ENCODE measurements at places on chromosomes 2 and 18.

DNA sequence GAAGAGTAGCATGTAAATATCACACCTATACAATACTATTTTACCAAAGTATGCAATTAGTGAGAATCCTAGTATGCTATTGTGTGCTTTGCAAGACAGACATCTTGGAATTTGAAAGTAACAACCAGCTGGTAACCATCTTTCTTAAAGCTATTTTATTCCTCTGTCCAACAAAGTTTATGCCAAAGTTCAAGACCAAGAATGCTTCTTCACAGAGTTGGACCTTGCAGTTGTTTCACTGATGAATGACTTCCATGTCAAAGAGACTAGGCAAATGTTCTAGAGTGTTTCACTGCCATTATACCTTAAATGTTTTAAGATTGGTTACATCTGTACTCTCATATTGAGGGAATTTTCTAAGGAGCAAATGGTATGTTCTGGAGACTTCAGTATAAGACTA, 215.2 kb upstream of the CRIM1 start:
- H3K36me3 ChIP-seq, result no peaks in the 10 kb centered on the region
- H3K27me3 ChIP-seq, result no peaks in the 10 kb centered on the region
- no peak overlapping the region for H3K4me3 ChIP-seq
- H3K4me1 ChIP-seq, result no peaks in the 10 kb centered on the region

DNA sequence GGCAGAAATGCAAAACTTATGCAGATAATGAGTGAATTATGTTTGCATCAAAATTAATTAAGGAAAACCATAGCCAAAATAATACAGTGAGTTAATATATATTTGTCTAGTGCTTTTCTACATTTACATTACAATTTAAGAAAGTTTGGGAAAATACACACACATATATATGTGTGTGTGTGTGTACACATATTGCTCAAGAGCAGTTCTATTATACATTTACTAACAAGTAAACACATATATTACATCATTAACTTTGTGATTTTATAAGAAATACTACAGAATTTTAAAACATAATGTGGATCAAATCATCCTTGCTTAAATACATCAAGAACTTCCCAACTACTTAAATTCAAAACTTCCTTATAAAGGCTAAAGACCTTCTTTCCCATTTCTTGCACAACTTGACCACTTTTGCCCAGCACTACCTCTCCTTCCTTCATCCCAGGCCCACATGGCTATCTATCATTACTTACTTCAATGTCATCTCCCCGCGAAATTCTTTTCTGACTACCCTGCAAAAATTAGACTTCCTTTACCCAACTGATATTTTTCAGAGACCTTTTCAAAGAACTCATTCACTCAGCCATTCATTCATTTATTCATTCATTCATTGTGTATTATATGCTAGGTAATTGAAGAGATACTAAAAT, 68.4 kb downstream of the COL5A2 start:
- no peak overlapping the region for H3K27ac ChIP-seq
- no peak for DNase-seq

- H3K36me3 ChIP-seq, result no peaks in the 10 kb centered on the region
- no peaks in the 10 kb centered on the region for H3K27me3 ChIP-seq
- no peak overlapping the region for H3K27ac ChIP-seq
These were observed 293.6 kb downstream of the SOX11 start for GRCh38 chr2:5985536-5986385.

GRCh38 chr2:143684551-143685320, 555.5 kb downstream of the ARHGAP15 start:
- H3K36me3 ChIP-seq, result no peaks in the 10 kb centered on the region
- no peak for DNase-seq
- no peaks in the 10 kb centered on the region for H3K4me1 ChIP-seq
- H3K4me3 ChIP-seq, result no peak overlapping the region
- H3K27me3 ChIP-seq, result no peaks in the 10 kb centered on the region

GRCh38 chr18:62566199-62566598, 43.4 kb downstream of the ZCCHC2 start:
- peaks cover 9% of the 10 kb centered on the region for H3K36me3 ChIP-seq
- no peak overlapping the region for H3K27ac ChIP-seq
- DNase-seq, result no peak
- no peaks in the 10 kb centered on the region for H3K27me3 ChIP-seq
- no peak overlapping the region for H3K4me3 ChIP-seq

- no peaks in the 10 kb centered on the region for H3K36me3 ChIP-seq
- DNase-seq, result no peak
- H3K27me3 ChIP-seq, result no peaks in the 10 kb centered on the region
- H3K4me3 ChIP-seq, result no peak overlapping the region
- no peaks in the 10 kb centered on the region for H3K4me1 ChIP-seq
These were observed 131.8 kb downstream of the AFF3 start for GRCh38 chr2:100010606-100011005.

DNA sequence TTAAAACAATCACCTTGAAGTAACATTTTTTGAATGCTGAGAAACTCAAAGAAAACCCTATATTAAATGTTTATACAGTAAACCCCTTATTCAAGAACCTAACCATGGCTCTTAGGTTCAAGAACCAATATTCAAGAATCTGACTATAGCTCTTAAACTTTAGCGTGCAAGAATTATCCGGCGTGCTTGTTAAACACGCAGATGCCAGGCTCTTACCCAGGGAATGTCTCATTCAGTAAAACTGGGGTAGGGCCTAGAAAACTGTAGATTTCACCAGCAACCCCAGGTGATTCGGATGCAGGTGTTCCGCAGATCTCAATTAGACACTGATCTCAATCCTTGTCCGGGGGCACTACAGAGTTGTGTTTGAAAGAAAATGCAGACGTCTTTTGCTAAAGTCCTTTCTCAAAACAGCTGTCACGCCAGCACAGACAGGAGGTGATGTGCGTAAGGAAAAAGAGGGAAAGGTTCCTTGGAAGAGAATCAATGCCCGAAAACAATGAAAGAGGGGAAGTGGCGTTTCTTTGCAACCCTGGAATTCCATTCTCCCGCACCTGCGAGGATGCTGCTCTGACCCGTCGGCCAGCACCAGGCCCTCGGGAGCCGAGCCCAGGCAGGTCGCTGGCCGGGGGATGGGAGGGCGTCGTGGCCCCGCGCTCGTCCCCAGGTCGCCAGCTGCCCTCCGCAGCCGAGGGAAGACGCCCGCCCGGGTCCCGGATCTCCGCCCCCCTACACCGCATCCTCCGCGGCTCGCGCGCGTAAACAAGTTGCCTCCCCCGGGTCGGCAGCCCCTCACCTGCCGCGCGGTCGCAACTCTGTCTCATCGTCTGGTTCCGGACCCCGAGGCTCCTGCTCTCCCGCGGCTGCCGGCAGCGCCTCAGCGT, 851 bp downstream of the EIF2AK3 start:
- H3K27ac ChIP-seq, result peak overlapping the region; percentile 5
- DNase-seq, result peak; percentile 45
- H3K4me3 ChIP-seq, result no peak overlapping the region

GRCh38 chr2:189287982-189288521, 108.5 kb upstream of the COL5A2 start:
- no peaks in the 10 kb centered on the region for H3K36me3 ChIP-seq
- no peak overlapping the region for H3K4me3 ChIP-seq
- no peaks in the 10 kb centered on the region for H3K4me1 ChIP-seq

DNA sequence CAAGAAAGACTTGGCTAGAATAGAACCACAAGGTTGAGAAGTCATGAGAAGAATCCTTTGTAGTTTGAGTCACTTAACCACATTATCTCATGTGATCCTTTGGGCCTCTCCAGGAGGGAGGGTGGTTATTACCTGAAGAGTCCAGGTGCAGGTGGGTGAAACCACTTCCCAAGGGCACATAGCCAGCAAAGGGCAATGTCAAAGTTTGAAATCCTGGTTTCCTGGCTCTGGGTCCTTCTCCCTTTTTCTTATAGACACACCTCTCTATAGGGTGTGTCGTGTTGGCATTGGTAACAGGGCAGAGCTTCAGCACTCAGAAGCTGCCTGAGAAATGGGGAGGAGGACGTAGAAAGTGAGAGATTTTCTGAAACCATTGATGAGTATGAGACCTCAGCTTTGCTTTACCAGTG, 137.9 kb downstream of the MGAT5 start:
- no peak overlapping the region for H3K27ac ChIP-seq
- no peaks in the 10 kb centered on the region for H3K27me3 ChIP-seq
- no peak overlapping the region for H3K4me3 ChIP-seq
- no peak for DNase-seq

DNA sequence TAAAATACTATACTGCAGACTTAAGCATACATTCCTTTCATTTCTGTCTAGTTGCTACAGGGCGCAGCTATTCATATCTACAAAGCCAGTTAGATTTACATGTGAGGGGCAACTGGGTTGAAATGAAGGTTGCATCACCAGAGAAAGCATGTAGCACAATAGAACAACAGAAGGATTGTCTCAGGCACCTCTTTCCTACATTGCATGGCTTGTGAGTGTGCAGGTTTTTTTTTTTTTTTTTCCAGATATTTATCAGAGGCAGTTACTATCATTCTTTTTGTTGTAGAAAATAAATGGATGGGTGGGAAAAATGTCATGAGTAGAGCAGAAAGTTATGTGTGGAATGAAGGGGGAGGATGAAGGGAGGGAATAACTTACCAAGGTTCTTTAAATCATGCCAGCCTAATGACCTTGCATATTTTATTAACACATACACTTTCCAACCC, 86.8 kb downstream of the ERBB4 start:
- no peak for DNase-seq
- no peaks in the 10 kb centered on the region for H3K36me3 ChIP-seq
- H3K27me3 ChIP-seq, result no peaks in the 10 kb centered on the region
- no peaks in the 10 kb centered on the region for H3K4me1 ChIP-seq
- no peak overlapping the region for H3K27ac ChIP-seq
- no peak overlapping the region for H3K4me3 ChIP-seq

DNA sequence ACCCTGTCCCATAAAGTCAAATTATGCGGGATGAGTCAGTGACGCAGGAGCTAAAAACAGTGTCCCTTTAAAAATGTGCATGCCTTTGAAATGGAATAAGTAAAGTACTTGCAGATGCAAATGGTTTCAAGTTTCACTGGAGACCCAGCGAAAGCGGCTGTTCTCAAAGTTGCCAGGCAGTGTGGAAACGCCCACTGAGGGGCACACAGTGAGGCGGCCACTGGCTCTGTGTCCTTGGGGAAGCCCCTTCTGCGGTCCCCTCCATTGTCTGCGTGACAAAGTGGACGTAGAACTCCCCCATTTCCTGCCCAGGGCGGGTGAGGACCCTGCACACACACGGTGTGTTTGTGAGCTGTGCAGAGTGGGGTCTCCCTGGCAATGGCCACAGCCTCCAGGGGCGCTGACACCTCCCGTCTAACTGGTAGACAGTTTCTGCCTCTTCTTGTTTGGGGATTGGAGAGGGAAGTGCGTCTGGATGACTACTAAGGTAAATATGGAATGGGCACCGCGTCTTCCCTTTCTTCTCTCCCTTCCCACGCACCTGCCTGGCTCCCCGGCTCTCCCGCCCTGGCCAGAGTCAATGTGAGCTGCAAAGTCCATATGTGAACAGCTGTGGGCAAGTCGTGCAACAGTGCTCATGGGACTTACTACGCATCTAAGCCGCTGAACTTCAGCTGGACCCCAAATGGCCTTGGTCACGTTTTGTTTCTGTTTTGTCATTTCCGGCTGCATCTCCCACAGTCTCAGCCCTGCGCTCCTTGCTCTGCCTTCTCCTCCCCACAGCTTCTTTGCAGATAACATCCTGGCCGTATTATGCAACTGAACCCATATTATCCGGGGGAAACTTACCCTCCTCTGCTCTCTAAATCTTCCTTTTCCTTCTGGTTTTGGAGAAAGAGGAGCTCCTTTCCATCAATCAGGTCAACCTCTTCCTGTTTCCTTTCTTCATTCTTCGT, 33.7 kb upstream of the ZNF516 start:
- H3K27ac ChIP-seq, result no peak overlapping the region
- H3K4me1 ChIP-seq, result peaks cover 3% of the 10 kb centered on the region
- DNase-seq, result no peak
- H3K36me3 ChIP-seq, result no peaks in the 10 kb centered on the region
- H3K4me3 ChIP-seq, result peak overlapping the region; percentile 26
- no peaks in the 10 kb centered on the region for H3K27me3 ChIP-seq

GRCh38 chr2:204255071-204255470, 290.2 kb upstream of the PARD3B start:
- no peaks in the 10 kb centered on the region for H3K27me3 ChIP-seq
- H3K4me3 ChIP-seq, result no peak overlapping the region
- no peaks in the 10 kb centered on the region for H3K4me1 ChIP-seq
- no peak overlapping the region for H3K27ac ChIP-seq

- H3K36me3 ChIP-seq, result no peaks in the 10 kb centered on the region
- H3K27me3 ChIP-seq, result no peaks in the 10 kb centered on the region
- no peaks in the 10 kb centered on the region for H3K4me1 ChIP-seq
- no peak for DNase-seq
- H3K4me3 ChIP-seq, result no peak overlapping the region
- H3K27ac ChIP-seq, result no peak overlapping the region
These were observed 79.7 kb upstream of the LRATD1 start for GRCh38 chr2:14552818-14553217.

DNA sequence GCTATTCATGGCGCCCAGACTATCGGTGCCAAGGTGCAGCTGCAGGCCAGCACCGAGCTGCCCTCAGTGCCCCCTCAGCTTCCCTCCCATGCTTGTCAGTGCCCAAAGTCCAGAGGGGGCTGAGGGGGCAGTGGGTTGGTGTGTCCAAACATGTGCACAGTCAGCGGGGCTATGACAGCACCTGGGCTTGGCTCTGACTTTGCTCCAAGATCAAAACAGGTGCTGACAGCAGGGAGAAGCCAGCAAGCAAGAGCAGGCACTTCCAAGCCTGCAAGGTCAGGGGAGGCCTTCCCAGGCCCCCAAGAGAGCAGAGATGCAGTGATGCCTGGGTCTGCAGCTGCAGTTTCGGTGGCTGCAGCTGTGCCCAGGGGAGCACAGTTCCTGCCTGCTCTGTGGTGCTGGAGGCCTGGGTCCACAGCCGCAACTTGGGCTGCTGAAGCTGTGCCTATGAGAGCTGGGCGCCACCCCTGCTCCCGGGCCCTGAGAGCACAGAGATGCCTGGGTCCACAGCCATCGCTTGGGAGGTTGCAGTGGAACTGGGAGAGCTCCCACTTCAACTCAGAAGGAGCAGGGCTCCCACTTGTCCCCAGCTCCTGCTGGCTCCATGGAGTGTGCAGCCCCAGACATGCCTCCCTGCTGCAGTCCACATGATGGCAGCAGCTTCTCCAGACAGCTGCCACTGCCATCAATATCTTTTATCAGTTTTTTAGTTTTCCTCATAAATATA, 775.3 kb upstream of the POU3F3 start:
- no peak overlapping the region for H3K4me3 ChIP-seq
- H3K27ac ChIP-seq, result no peak overlapping the region
- no peaks in the 10 kb centered on the region for H3K36me3 ChIP-seq

- no peak overlapping the region for H3K27ac ChIP-seq
- H3K4me3 ChIP-seq, result no peak overlapping the region
- no peaks in the 10 kb centered on the region for H3K4me1 ChIP-seq
- no peak for DNase-seq
These were observed 6.6 kb upstream of the RPL37A start for GRCh38 chr2:216491793-216492596.

All from H9 (cell line).